ENCODE measurements at places on chromosomes 3 and 15.

DNA sequence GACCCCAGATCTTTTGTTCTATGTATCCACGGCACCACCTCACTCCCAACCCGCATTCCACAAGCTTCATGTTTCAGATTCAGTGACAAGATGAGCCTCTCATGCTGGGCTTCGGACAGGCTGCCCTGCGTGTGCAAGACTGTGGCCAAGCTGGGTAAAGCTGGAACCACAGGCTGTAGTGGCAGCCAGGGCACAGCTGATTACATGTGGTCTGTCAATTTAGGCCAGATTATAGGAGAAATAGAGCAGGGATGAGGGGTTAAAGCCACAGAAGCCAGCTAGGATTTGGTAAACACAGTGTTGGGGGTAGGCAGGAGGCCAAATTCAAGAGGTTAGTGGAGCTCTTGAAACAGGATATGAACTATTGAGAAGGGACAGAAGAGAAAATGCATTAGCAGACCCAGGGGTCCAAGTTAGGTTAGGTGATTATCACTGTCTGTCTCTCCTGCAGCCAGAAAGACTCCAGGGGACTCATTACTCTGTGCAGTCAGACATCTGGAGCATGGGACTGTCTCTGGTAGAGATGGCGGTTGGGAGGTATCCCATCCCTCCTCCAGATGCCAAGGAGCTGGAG lies 12.9 kb downstream of the SNAPC5 start:
- DNase-seq: no peak

- DNase-seq: no peak
These were observed 40.1 kb downstream of the CBLB start for GRCh38 chr3:105828703-105829102.

DNA sequence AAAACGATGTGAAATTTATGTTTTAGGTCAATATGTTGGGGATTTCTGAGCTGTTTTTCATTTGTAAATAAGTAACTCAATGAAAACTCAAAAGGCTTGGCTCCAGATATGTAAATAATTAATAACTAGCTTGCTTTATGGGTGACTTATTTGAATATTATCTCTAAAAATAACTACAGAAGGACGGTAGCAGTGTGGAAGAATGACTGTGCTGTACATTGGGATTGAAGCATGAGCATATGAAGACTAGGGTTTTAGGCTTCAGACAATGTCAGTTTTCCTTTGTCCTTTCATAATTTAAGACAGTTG lies 343.9 kb downstream of the GRM7 start:
- DNase-seq: no peak

DNA sequence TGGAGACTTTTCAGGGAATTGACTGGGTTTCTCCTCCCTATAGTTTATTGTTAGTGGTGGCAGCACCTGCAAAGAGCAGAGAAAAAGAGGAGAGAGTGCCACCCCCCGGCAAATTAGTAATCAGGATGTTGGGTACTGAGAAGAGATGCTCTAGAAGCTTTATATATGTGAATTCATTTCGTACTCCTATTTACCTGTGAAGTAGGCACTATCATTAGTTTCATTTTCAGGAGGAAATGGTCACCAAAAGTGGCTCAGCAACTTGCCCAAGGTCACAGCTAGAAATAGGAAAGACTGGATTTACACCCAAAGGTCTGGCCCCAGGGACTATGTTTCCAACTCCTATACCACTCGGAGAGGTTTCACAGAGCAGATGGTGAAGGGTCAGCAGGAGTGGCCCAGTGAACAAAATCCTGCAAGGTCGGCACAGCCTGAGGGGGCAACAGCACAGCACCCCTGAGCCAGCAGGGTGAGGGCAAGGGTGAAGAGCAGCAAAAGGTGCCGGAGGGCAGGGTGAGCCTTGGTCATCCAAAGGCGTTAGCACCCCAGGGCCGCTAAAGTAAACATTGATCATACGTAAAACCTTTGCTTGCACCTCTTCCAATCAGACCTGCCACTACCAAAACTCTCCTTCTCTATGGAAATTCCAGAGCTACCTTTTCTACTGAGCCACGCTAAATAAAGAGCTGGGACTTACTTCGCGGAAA lies 23.6 kb downstream of the VGLL4 start:
- no peak for DNase-seq

- DNase-seq: no peak
These were observed 13.0 kb upstream of the FBLN2 start for GRCh38 chr3:13535905-13536304.

DNA sequence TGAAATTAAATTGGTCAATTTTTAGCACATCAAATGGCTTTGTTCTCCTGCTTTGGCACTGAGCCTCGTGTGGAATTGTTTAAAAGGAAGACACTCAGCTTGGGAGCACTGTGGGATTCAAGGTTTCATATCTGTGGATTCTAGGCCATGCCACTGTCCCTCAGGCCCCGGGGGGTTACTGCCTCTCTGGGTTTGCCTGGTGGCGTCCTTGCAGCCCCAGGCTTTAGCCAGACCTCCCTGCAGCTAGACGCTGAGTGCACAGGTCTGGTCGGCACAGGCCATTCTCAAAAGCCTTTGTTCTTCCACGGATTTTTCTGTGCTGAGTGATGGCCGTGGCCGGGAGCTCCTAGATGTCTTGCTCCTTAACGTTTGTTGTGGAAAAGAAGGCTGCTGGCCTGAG lies 76.2 kb downstream of the CACNA2D3 start:
- DNase-seq: no peak

DNA sequence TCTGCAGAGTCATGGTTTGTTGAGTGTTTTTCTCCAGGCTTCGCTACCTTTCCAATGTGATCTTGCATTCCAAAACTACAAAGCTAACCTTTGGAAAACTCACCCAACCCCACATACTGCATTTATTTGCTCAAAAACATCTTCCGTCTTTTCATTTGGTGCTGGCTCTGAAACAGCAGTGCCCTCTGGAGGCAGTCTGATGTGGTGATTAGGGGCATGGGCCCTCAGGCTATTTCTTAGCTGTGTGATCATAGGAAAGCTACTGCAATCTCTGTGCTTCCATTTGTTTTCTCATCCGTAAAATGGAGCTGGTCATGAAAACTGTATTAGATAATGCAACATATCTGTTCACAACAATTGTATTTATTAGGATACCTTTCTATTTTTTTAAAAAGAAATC lies 47.0 kb downstream of the MTHFS start:
- DNase-seq: no peak

GRCh38 chr3:10379161-10379560 lies 58.2 kb upstream of the SEC13 start:
- DNase-seq: no peak

- no peak for DNase-seq
These were observed 264.8 kb upstream of the NSMCE3 start for GRCh38 chr15:29534378-29534777.

- DNase-seq: no peak
These were observed 163.4 kb downstream of the XXYLT1 start for GRCh38 chr3:195107593-195107992.

GRCh38 chr3:117104792-117105191 lies 395.2 kb downstream of the TUSC7 start:
- DNase-seq: no peak

DNA sequence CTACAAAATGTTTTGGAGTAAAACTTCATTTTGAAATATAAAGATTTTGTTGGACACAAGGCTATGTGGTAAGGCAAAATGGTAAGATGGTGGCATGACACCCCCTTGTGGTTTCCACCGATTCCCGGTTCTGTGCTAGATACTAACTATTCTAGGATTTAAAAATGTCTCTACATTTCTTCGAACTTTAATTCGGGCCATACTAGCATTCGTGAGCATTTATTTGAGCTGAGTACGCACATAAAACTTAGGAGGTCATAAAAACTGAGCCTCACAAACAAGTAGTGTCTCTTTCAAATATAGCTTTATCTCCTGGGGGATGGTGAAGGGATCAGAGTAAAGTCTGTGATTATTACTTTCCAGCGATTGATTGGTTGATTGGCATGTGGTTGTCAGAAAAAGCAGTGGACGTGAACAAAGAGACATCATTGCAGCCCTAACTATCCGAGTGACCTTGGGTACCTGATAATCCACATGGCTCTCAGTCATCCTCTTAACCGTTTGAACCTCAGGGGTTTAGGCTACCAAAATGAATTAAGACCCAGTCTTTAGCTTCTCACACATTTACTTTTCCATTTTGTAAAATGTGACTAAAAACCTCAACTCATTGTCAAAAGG lies 1.1 kb upstream of the ZNF639 start:
- no peak for DNase-seq

GRCh38 chr15:57640930-57641682 lies 49.4 kb downstream of the MYZAP start:
- no peak for DNase-seq

All from activated T-cell treated with anti-CD3 and anti-CD28 coated beads, Interleukin-2, amount 50 U/mL, for 1 hour (primary cell).